ENCODE measurements at places on chromosomes 13 and 19.

DNA sequence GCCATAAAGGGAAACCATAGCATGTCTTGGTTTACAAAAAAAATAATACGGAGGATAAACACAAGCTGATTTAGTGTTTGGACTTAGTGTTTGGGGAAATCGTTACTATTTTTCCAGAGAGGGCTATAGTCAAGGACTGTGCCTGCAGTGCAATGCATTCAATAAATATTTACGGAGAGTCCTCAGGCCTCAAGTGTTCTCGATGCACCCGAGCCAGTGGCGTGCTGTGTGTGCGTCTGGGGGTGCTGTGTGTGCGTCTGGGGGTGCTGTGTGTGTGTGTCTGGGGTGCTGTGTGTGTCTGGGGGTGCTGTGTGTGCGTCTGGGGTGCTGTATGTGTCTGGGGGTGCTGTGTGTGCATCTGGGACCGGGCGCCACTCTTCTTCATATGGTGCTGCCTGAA is 71.7 kb upstream of the GTF3A start:
- no peak for DNase-seq

DNA sequence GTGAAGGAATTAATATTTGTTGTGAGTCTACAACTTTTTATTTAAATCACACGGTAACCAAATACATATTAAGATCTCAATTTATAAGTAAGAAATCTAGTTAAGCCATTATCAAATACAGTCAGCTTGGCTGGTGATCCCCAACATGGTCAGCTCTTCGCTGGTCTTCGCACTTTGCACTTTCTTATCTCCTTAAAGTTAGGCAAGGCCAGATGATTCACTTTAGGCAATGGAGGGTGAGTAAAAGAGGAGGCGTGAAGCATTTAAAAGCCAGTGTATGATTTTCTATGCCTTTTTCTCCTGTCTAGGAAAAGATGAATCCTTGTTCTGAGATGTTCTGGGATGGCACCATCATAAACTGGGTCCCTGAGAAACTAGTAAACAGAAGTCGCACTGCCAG is 793.7 kb upstream of the ARGLU1 start:
- no peak for DNase-seq

GRCh38 chr13:21616205-21616866 is 12.4 kb upstream of the MICU2 start:
- no peak for DNase-seq

- no peak for DNase-seq
These were observed 462.9 kb downstream of the ITGBL1 start for GRCh38 chr13:101915331-101915730.

- DNase-seq: no peak
These were observed 495.5 kb downstream of the FOXO1 start for GRCh38 chr13:40170982-40171381.

GRCh38 chr19:55544776-55545439 is 435 bp downstream of the SBK3 start:
- no peak for DNase-seq

- DNase-seq: peak; percentile 75
These were observed 13.1 kb downstream of the TJP3 start for GRCh38 chr19:3721131-3721886.

DNA sequence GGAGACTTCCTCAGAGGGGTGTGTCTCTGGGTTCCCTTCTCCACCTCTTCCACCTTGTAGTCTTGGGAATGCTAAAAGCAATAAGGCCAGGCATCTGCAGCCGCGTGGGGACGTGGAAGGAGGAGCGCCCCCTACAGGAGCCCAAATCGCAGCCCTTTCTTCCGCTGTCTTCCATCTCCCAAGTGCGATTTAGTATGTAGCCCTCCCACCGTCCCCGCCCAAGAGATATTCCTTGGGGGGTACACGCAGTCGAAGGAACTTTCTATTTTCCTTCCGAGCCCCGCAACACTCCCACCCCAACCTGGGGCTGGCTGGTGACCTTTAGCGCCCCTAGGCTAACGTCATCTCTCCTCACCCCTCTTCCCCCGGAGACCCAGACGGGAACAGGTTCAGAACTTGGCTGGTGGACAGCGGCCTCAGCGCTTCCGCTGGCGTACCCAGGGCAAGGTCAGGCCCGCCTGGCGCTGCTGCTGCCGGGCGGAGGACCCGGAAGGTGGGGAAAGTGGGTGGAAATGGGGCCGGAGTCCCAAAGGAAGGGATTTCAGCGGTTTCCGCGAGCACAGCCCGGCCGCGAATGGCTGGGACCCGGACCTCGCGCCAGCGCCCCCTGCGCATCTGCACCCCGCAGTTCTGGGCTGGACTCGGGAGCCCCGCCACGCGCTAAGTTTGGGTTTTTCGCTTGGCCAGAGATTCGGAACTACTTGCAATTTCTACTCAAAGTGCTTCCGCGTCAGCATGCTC is 2.1 kb upstream of the PCDH8 start:
- DNase-seq: peak; percentile 37

DNA sequence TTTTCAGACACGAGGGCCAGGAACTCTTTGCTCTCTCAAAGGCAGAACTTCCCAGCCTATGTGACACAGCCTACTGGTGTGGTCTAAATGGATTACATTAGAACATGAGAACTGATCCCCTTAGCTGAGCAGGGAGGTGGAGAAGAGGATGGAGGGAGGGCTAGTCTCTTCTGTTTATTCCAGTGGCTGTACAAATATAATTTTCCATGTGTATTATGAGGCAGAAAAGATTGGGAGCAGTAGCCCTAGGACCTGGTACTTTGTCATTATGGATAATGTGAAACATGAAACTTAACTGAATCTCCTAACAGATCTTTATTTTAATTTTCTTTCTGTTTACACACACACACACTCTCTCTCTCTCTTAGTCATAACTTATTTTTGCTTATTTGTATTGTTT is 82.1 kb downstream of the WDFY2 start:
- no peak for DNase-seq

- DNase-seq: no peak
These were observed 19.7 kb upstream of the LDLR start for GRCh38 chr19:11069561-11069960.

DNA sequence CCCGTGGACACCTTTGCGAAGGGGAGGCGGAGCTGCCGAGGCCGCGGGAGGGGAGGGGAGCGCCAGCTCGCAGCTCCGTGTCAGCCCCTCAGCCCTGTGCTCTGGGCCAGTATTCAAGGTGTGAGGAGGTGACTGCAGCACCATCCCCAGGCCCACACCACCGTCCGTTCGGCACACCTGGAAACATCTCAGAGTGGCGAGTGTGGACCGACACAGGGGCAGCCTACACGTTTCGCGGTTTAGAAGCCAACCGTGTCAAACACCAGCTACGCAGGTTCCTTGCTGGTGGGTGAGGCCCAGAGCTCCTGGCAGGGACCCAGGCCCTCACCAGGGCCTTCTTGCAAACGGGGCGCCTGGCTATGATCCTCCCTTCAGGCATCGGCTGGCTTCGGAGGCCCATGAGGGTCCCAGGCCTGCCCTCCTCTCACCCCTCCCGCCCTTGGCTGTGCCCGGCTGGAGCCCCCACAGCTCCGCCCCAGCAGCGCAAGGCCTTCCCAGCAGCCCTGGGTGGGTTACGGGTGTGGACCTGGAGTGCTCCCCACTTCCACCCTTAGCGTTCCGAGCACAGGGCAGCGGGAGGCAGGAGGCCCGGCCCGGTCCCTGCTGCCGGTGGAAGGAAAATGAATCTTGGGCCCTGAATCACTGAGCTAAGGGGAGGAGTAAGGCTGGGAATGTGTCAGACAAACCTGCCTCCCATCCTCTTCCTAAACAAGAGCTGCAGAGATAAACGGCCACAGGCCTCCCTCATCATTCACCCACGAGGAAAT is 1.2 kb downstream of the C13orf46 start:
- DNase-seq: no peak

DNA sequence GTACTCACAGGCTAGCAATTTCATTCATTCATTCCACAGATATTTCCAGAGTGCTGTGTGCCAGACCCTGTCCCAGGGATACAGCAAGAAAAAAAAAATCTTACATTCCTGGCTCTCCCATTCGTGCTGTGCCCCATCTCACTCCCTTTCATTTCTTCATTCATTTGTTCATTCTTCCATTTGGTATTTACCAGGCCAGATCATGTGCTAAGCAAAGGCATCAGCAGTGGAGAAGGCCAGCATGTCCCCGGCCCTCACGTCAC is 2.3 kb downstream of the MAP3K10 start:
- no peak for DNase-seq

DNA sequence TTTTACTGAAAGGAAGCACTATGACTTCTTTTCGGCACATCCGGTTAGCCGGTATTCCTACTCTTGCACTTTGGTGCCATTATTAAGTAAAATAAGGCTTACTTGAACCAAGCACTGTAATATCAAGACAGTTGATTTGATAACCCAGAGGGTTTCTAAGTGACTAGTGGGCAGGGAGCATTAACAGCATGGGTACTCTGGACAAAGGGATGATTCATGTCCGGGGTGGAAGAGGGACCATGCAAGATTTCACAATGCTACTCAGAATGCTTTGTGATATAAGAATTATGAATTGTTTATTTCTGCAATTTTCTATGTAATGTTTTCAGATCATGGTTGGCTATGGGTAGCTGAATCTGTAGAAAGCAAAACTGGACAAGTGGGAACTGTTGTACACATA is 282.1 kb downstream of the TDRD3 start:
- DNase-seq: no peak

DNA sequence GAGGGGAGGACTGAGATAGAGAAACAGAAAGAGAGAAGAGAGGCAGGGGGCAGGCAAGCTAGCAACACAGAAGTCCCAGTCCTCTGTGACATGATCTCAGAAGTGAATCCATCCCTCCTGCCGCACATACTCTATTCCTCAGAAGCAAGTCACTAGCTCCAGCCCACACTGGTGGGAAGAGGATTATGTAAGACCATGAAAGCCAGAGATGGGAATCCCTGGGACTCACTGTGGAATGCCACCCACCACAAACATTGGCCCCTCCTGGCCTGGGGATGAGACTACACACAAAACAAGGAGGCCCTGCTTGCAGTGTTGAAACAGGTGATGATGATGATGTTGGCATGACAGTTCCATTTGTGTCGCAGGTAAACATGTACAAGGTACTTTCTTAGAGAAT is 419.9 kb downstream of the IRS2 start:
- DNase-seq: no peak

DNA sequence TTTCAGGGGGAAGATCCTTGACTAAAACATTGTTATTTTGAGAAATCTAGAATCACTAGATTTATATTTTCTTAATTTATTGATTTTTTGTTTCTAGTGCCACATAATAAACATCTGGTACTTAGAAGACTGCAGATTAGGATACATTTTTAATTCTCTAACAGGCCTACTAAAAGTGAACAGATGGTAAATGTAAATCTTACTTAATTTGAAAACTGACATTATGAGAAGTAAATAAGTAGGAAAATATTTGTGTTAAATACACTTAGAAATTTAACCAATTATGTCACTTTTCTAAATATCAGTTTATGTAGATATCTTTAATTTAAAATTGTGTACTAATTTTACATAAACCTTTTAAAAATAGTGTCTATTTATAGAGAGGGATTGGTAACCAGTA is 2255.6 kb upstream of the PCDH20 start:
- DNase-seq: no peak

DNA sequence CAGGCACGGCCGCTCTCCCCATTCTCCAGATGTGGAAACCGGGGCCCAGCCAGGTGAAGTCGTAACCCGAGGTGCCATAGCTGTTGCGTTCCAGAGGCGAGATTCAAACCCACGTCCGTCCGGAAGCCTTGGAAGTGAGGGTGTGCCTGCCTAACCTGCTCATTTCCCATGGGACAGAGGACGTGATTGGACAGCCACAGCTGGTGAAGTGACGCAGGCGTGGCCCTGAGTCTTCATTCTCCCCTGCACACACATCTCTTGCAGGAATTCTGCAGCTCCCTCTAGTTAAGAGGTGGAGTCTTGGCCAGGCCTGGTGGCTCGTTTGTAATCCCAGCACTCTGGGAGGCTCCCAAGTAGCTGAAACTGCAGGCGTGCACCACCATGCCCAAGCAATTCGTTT is 16.8 kb downstream of the MEIS3 start:
- DNase-seq: no peak

DNA sequence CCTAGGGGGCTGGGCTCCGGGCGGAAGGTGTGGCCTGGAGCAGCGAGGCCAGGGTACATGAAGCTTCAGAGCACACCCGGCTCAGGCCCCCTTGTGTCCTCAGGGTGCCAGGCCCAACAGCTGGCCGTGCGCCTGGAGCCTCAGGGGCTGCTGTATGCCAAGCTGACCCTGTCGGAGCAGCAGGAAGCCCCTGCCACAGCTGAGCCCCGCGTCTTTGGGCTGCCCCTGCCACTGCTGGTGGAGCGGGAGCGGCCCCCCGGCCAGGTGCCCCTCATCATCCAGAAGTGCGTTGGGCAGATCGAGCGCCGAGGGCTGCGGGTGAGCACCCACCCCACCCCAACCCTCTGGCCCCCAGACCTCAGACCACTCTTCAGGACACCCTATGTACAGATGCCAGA is 3.2 kb downstream of the SYDE1 start:
- no peak for DNase-seq

DNA sequence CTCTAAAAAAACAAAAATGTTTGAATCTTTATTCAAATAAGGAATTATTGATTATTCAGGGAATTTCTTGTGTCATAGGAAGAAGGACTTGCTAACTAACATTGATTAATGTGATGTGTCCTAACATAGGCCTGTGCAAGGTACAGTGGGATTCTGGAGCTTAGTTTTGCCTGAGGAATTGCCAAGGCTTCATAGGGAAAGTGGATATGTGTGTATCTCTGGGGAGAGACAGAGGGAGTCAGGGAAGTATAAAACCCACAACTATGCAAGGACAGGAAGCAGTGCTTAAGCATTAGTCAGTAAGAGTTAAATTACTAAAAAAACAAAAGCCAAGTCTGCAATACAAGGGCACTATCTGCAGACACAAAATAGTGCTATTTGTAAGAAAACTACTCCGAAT is 59.6 kb downstream of the WDFY2 start:
- peak; percentile 54 for DNase-seq

GRCh38 chr19:20662421-20663105 is 1.2 kb upstream of the ZNF626 start:
- DNase-seq: no peak

- peak; percentile 57 for DNase-seq
These were observed 4.8 kb downstream of the B3GLCT start for GRCh38 chr13:31204592-31204991.

DNA sequence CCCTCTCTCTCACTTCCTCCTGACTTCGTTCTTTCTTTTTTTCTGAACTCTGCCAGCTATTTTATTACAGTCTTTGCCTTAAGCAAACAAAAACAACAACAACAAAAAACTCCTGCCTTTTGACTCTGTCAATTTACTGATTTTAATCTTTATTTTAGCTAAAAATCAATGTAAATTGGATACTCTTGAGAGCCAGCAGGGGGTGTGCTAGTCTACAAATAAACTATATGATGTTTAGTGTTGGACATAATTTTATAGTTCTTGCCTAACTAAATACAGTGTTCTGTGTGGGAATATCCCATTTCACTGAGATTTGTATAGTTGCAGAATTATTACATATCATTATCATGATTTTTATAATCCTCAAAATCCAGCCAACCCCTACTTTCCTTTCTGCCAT is 1199.9 kb upstream of the SPRY2 start:
- no peak for DNase-seq

- DNase-seq: no peak
These were observed 24.4 kb downstream of the IL17D start for GRCh38 chr13:20727856-20728255.

- no peak for DNase-seq
These were observed 122.2 kb downstream of the PCDH9 start for GRCh38 chr13:67107979-67108378.

All from HTR-8/SVneo (cell line).